ENCODE measurements at places on chromosomes 11 and 22.

- no peak for DNase-seq
Measured at GRCh38 chr11:43802509-43802908, 78.1 kb upstream of the ALKBH3 start.

DNA sequence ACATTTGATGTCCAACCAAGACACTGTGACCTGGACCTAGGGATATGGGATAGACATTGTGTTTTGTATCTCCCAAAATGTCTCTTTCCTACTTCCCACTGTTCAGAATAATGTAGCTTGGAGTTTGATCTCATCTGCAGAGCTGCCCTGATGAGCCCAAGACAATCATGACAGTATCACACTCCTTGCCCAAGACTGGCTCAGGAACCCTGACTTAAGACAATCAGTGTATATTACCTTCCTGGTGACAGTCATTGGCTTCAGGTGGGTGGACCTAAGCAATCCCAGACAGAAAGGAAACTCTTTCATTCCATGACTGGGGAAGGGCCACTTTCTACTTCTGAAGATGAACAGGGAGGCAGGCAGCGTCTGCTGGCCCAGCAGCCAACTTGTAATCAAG, 14.3 kb upstream of the RTN4RL2 start:
- DNase-seq = no peak

GRCh38 chr11:72305891-72306585, 62.1 kb upstream of the PHOX2A start:
- peak; percentile 18 for DNase-seq

GRCh38 chr22:23532731-23533130, 47.4 kb downstream of the IGLL1 start:
- DNase-seq = no peak

DNA sequence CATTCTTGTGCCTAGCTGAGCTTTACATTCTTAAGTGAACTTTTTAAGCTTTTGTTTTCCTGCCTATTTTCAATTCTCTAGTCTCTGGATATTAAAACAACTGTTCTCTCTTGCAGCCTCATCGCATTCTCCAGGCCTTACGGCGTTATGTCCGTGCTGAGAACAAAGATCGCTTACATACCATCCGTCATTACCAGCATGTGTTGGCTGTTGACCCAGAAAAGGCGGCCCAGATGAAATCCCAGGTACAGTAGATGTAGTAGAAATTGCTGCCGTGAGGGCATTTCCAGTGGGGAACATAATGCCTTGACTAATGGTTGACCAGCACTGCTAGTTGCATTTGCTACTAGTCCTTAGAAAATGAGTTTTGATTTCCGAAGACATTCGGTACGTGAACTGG, 29.7 kb upstream of the ST14 start:
- DNase-seq = no peak

- DNase-seq = no peak
Measured at GRCh38 chr22:35597692-35598395, 19.3 kb downstream of the MB start.

DNA sequence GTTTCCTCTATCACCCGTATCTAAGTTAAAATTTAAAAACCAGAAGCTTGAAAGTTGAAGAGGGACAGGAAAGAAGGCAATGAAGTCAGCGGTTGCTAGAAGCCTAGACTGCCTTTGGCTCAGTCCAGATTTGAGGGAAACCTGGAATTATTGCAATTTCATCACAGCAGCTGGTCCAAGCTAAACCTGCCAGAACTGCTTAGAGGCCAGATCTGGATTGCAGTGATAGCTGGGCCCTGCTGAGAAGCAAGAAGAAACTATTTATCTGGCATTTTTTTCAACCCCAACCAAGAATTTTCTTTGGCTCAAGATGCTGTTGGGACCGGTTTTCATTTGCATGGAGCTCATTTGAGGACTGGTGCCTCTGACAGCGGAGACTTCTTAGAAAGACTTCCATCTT, 121.5 kb upstream of the TEAD1 start:
- no peak for DNase-seq

GRCh38 chr11:93567401-93567895, 24.3 kb upstream of the SMCO4 start:
- peak; percentile 81 for DNase-seq

DNA sequence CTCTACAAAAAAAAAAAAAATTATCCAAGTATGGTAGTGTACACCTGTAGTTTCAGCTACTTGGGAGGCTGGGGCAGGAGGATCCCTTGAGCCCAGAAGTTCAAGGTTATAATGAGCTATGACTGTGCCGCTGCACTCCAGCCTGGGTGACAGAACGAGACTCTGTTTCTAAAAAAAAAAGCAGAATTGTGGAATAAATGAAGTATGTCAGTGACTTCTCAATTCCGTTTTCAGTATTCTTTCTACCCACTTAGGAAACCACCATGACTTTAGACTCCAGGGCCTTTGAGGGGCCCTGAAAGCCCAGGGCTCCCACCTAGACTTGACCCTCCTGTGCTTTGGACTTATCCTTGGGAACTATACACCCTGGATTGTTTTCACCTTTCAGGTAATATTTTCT, 6.5 kb upstream of the NUP160 start:
- no peak for DNase-seq

DNA sequence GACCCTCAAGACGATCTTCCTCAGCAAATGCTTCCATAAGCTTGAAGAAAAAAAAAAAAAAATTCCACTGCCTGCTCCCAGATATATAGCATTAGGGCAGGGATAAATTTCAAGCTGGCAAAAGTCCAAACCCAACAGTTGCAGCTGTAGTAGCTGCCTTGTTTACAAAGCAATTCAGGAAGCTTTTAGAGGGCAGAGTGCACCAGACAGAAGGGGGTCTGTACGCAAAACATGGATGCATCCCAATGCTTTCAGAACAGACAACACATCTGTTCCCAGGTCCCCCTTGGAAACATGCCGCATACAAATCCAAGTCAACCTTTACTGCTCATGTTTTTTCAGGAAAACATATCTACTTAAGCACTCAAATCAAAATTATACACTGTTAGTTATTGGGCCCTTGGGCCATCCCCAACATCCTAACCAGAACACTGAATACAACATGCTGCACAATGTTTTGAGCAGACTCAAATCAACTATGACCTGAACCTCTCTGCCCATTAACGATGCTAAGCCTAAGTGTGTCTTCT, 94.5 kb downstream of the CADM1 start:
- no peak for DNase-seq

GRCh38 chr11:79082907-79083306, 357.9 kb downstream of the TENM4 start:
- DNase-seq = no peak

GRCh38 chr11:64789331-64790204, 11.2 kb upstream of the SF1 start:
- DNase-seq = no peak

DNA sequence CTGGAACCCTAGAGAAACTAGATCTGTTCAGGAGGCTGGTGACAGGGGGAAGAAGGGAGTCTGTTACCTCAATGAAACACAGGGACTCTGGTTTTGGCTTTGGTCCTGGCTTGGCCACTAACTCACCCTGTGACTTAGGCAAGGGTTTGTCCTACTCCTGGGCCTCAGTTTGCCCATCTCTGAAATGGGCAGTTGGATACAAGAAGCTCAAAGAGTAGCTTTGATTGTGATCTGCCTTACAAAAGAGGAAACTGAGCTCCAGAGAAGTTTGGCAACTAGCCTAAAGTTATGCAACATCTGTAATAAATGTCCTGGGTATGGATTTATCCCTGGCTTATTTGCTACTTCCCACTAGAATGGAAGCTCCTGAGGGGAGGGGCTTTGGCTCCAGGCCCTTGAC, 24.0 kb upstream of the LMO1 start:
- DNase-seq = no peak

GRCh38 chr22:26619510-26619909, 1.7 kb upstream of the CRYBB1 start:
- no peak for DNase-seq

GRCh38 chr11:87894961-87895360, 280.3 kb downstream of the RAB38 start:
- DNase-seq = no peak

DNA sequence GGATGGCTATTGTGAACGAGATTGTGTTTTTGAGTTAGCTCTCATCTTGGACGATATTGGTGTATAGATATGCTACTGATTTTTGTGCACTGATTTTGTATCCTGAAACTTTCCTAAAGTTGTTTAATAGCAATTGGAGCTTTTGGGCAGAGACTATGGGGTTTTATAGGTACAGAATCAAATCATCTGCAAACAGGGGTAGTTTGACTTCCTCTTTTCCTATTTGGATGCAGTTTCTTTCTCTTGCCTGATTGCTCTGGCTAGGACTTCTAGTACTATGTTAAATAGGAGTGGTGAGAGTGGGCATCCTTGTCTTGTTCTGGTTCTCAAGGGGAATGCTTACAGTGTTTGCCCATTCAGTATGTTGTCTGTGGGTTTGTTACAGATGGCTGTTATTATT, 8.9 kb upstream of the SCGB1D1 start:
- no peak for DNase-seq

GRCh38 chr11:12092714-12093113, 17.7 kb upstream of the MICAL2 start:
- no peak for DNase-seq

DNA sequence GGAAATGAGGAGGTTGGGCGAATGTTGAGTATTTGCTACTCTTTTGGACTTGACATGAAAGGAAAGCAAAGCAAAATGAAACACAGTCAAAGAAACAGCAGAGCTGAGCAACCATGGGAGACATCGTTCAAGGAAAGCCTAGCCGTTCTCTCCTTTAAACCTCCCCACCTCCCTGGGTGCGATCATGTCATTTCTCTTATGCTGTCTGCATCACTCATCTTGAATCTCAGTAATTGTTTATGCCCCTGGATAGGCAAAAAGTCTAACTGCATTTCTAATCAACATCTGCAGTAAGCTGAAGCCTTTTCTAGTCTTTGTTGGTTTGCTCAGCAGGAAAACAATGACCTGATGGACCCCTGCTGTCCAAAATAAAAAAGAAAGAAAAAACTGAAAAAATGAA, 107.0 kb downstream of the MSANTD4 start:
- DNase-seq = no peak

DNA sequence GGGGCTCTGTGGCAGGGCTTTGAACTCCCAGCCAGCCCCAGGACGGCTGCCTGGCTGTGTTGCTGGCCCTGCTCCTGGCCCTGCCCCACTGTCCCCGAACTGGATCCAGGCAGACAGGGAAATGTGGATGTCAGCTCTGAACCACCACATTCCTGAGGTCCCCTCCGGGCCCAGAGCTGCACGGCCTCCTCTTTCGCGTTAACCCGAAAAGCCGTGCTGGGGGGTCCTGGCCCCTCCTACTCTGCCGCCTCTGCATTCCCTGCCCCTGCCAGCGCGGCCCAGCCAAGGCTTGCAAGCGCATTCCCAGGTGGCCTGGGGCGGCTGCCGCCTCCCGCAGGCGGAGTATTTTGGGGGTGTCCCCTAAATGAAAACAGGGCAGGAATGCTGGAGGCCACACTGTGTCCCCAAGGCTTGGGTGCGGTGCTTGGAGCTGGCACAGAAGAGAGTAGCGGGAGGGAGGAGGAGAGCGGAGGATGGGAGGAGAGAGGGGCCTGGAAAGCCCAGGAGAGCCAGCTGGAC, 5.4 kb downstream of the LINC01488 start:
- no peak for DNase-seq

- peak; percentile 20 for DNase-seq
Measured at GRCh38 chr22:49372530-49373288, 455.0 kb downstream of the BRD1 start.

DNA sequence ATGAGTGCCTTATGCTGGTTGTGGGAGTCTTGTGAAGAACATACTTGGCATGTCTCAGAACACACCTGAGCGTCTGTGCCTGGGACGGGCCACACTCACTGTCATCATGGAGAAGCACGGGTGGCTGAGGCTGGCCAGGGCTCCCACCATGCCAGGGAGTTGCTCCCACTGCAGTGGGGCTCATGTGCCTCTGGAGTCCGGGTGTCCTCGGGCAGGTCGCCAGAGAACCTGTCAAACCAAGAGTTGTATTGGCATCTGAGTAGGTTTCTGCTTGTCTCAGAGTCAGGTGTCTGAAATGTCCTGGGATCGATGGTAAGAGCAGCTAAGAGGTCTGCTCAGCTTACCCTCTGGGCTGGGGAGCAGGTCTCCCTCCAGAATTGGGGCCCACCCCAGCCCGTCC, 92.1 kb downstream of the BCR start:
- no peak for DNase-seq

- no peak for DNase-seq
Measured at GRCh38 chr11:69122326-69122629, 33.5 kb upstream of the SMIM38 start.

DNA sequence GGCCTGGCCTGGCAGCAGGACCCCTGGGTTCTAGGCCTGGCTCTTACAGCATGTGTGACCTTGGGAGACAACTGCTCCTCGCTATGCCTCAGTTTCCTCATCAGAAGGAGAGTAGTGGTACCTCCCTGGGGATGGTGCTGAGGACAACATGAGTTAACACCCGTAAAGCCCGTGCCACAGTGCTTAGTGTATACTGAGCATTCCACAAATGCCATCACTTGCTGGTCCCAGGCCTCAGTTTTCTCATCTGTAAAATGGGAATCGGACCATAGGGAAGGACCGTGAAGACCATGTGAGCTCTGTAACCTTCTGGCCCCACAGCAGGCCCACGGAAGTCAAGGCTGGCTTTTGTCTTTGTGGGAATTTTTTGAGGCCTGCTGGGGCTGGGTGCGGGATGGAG, 52.4 kb downstream of the DHCR7 start:
- DNase-seq = no peak

DNA sequence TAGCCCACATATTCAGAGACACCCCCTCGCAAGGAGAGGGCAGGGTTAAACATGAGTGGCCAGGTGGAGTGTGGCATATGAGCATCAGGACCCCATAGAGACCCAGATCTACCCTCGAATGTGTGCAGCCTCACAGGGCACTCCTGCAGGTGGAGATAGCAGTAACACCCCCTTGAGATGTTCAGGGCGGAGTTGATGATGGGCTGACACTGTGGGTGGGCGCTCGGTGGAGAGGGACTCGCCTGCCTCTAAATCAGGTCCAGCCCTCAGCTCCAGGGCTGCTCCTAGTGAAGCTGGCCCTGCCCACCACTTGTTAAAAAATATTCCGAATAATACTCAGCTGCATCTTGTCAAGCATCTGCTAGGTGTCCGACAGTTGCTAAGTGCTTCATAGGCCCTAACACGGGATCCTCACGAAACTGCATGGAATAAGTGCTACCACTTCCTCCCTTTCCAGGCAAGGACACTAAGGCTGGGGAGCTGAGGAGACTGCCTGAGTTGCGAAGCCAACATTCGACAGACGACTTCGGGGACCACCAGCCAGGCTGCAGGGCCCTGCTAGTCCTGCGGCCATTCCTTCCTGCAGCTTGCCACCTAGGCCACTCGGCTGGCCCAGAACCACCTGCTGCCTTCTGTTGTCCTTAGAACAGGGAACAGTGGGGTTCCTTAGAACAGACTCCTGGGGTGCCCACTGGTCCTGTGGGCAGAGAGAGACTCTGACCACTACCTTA, 74.0 kb upstream of the WNT11 start:
- no peak for DNase-seq

DNA sequence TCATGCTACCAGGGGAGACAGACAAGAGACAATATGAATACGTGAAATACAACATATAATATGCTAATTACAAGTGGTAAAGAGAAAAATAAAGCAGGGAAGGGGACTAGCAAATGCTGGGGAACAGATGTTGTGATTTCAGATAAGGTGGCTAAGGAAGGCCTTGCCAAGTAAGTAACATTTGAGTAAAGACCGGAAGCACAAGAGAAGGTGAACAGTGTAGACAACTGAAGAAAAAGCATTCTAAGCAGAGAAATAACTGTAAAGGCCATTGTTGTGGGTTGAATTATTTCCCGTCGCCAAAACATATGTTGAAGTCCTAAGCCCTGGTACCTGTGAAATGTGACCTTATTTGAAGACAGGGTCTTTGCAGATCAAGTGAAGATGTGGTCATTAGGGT, 63.7 kb upstream of the EED start:
- no peak for DNase-seq
